ENCODE measurements at places on chromosomes 2 and 18. TPM values are rescaled to one million over a fixed set of nuclear protein-coding genes. Genes with fewer than 3 reads are reported as not detected.
A peak's percentile ranks its signal among the peaks of the same experiment; 100 is the strongest.

DNA sequence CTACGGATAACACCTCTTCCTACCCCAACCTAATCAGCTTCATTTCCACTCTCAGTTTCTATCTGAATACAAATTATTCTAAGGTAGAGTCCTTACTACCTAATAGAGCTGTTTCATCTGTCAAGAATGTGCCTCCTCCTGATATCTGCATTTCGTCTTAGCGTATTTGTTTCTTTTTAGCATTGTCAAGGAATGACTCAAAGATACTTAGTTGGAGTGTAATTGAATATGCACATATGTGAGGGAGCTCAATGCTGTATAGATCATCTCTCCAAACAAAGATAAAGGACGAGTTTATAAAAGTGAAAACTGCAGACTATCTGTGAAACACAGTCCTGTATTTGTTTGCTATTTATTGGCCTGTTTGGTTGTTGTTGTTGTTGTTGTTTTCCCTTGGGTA is 2059.4 kb upstream of the CELF4 start:
- no peak for DNase-seq

- DNase-seq: peak; percentile 64
These were observed 601.0 kb downstream of the SLC4A3 start for GRCh38 chr2:220228310-220229006.

GRCh38 chr18:11089931-11090715 is 59.2 kb downstream of the PIEZO2 start:
- DNase-seq: no peak

DNA sequence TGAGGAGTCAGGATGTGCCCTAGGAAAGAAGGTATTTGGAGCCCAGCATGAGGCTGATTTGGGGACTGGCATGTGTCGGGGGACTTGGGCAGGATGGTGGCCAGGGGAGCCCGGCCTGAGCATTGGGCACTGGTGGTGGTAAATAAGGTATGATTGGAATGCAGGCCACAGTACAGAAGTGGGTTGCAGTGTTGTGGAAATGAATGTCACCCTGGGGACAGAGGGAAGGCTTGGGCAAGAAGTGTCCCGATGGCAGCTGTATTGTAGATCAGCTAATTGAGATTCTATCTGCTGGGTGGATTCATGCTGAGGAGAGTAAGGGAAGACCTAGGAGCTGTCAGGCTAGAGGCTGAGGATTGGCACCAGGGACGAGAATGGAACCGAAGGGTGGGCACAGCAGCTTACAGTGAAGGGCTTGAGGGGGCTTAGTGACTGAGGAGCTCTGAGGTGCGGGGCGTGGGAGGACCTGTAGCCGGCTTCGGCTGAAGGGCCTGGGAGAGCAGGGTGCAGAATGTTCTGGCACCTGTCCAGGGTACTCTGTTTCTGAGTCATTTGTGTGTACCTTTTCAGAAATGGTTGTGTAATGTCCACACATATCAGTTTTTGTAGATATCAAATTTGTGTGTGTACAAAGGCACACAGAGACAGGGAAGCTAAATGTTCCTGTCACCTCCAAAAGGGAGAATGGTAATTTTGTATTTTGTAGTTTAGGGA is 170.2 kb downstream of the PRKCE start:
- peak; percentile 80 for DNase-seq

GRCh38 chr18:44786688-44787087 is 106.0 kb downstream of the SETBP1 start:
- DNase-seq: no peak

DNA sequence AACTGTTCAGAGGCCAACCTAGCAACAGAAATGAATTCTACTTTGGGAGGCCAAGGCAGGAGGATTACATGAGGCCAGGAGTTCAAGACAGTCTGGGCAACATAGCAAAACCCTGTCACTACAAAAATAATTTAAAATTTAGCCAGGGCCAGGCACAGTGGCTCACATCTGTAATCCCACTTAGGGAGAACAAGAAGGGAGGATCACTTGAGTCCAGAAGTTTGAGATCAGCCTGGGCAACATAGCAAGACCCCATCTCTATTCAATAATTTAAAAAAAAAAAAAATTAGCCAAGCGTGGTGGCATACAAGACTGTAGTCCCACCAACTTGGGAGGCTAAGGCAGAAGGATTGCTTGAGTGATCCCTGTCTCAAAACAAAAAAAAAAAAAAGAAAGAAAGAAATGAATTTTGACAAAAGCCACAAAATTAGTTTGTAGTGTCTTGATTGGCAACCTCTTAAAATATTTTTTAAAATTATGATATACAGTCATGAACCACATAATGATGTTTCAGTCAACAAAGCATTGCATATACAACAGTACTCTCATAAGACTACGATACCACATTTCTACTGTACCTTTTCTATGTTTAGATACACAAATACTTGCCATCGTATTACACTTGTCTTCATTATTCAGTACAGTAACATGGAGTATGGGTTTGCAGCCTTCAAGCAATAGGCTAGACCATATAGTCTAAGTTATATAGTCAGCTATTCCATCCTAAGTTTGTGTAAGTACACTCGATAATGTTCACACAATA is 130.7 kb downstream of the ZFP36L2 start:
- DNase-seq: no peak

DNA sequence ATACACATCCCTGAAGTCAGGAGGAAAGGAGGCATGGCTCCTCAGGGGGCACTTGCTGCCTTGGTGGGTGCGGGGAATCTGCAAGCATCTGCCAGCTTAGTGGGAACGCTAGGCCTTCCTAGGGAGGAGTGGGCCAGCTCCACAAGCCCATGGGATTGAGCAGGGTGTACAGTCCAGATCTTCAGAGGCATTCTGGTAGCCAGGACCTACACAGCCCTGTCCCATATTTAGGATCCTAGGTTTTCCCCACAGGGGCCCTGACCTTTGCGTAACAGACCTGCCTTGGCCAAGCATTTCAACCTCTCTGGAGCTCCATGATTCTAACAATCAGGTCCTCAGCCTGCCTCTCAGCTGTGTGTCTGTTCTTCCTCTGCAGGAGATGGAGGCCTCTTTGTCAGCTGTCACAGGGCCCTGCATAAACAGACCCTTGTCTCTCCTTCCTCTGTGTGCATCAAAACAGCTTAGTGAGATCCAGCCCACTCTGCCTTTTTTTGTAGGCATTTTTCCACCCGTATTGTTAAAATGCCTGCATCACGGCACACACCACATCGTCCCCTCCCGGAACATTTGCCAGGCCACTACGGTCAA is 140.2 kb upstream of the NDUFV2 start:
- DNase-seq: no peak

DNA sequence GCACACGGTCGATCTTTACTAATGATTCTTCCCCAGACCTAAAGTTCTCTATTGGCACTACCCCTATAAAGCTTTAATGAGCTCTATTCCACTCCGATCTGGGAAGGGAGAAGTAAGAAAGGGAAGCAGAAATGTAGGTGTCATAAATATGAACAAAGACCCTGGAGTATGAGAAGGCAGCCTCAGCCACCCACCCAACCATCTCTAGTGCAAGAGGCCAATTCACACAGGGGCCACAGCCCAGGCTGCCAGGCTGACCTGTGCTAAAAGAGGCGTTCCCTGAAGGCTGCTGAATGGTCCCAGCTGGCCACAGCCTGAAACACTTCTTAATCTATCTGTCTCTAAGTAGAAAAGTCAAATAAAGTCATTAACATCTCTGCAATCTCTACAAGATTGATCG is 60.1 kb upstream of the ACTR3 start:
- DNase-seq: no peak

GRCh38 chr2:178105566-178105965 is 6.7 kb upstream of the RBM45 start:
- DNase-seq: no peak

DNA sequence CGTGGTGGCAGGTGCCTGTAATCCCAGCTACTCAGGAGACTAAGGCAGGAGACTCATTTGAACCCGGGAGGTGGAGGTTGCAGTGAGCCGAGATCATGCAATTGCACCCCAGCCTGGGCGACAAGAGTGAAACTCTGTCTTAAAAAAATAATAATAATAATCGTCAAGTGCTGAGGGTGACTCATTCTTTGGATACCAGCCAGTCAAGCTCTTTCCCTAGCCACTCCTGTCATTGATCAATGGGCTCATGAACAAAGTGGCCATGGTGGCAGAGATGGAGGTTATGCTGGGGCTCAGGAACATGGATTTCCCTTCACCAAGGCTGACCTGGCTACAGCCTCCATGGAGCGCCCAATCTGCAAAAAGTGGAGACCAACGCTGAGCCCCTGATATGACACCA is 94.5 kb upstream of the HAAO start:
- DNase-seq: no peak

- no peak for DNase-seq
These were observed 98.7 kb downstream of the BCL2 start for GRCh38 chr18:63220903-63221302.

DNA sequence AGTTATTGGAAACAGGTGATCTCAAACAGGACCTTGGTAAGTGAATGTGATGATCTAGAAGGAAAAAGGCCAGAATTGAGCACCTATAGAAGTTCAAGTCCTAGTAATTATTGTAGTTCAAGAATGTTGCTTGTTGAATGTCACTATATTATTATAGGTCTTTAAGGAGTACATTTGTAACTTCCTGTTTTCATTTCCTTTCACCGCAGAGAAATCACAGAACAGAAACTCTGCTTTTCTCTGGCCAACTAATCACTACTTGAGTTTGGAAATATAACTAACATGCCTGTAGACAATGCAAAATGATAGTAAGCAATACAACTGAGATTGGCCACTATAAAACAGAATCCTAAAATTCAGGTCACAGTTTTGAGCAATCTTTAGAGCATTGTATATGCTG is 61.8 kb upstream of the EFEMP1 start:
- no peak for DNase-seq

DNA sequence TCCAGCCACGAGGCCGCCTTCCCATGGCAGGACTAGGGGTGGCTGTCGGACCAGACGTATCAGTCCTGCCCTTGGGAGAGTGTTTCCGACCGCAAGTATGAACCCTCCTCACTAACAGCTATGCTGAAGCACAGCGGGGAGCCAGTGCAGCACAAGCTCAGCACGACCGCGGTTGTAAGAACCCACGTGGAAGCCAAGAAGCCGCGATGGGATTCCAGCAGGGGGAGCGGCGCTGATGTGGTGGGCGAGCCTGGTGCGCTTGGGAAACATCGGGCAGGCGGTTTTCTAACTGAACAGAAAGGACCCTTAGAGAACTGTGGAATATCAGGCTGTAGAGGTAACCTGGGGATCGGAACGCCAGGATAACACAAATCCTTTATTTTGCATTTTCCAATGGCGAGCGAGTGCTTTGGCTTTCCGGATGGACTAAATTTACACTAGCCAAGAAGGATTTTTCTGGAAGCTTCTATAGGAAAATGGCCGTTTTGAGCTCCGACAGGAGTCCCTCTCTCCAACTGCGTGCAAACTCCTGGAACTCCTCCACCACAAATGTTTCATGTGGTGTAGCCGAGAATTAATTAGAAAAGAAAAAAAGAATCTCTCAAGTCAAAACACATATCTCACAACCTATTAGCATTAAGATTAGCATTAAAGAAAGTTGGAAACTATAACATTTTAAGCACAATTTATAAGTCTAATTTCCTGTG is 132.0 kb upstream of the MYCN start:
- DNase-seq: no peak

DNA sequence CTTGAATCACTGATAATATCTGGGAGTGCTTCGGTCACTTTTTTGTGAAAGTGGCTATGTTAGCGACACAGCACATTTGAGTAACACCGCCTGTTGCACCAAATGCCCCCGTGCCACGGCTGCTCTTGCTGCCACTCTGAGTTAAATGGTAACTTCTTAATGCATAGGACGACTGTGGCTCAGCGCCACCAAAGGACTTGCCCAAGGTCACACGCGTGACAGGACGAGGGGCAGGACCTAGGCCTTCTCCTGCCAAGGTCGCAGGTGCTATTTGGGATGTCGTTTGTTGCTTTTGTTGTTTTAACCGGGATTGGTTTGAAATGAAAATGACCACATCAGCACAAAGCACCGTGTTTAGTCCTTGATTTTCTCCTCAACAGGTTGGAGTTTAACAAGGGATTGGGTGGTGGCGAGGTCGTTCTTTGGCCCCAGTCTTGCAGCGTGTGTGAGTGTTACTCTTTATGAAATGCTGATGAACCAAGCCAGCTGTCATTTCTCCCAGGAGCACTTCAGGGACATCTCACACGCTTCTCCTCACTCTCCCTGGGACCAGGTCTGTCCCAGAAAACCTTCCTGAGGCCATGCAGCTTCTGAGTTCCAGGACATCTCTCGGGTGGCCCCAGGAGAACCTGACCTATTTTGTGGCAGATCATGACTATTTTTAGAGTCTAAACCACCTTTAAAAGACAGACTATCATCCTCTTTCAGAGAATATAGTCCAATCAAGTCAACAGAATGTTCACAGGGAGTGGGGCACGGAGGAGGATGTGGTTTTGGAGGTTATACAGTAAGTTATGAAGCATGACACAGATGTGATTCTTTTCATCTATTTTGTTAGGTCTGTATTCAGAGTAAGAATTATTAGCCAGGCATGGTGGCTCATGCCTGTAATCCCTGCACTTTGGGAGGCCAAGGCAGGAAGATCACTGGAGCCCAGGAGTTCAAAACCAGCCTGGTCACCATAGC is 49.9 kb downstream of the MTCL1 start:
- DNase-seq: no peak

- no peak for DNase-seq
These were observed 194.7 kb downstream of the RND3 start for GRCh38 chr2:150292807-150293206.

GRCh38 chr18:47716632-47717185 is 213.8 kb downstream of the SMAD2 start:
- no peak for DNase-seq

GRCh38 chr2:100125626-100126025 is 16.8 kb downstream of the AFF3 start:
- DNase-seq: no peak

DNA sequence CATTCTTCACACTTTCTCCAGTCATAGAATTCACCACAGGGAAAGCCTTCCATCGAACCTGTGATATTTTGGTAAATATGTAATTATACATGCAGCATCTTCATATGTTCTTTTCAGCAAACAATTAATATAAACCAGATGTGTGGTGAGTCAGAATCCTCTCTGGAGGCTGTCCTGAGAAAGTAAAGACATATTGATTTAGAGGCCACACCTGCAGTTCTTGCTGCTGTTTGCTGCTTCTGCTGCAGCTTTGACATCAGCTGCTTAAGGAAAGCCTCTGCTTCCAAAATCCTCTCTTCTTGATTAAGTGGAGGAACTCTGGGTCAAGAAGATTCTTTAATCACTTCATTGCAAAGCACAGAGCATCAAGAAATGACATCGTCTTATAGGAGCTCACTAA is 568.8 kb upstream of the ZEB2 start:
- no peak for DNase-seq

DNA sequence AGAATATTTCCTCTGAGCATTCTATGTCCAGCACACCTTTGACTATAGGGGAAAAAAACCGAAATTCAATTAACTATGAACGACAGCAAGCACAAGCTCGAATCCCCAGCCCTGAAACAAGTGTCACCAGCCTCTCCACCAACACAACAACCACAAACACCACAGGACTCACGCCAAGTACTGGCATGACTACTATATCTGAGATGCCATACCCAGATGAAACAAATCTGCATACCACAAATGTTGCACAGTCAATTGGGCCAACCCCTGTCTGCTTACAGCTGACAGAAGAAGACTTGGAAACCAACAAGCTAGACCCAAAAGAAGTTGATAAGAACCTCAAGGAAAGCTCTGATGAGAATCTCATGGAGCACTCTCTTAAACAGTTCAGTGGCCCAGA is 79.4 kb upstream of the FAM117B start:
- DNase-seq: no peak

C2orf15 gene
- total RNA-seq: 10.0 TPM

AFF3 gene
- total RNA-seq: 5.2 TPM

MRO gene
- total RNA-seq: 3.1 TPM

MC4R gene
- total RNA-seq: not detected

PRKAG3 gene
- total RNA-seq: not detected

PPIG gene
- 37.4 TPM for total RNA-seq

EFEMP1 gene
- 54.6 TPM for total RNA-seq

LRRTM4 gene
- 3.5 TPM for total RNA-seq

TUBA3D gene
- total RNA-seq: 126 TPM
